Muscle of leg (tissue), 16 donors: ENCODE measurements at places on chromosomes 2 and 18. TPM values are rescaled to one million over a fixed set of nuclear protein-coding genes. Genes with fewer than 3 reads are reported as not detected.

DCAF17 gene
- total RNA-seq, result 16.4 TPM

RIT2 gene
- not detected for total RNA-seq

GPR45 gene
- total RNA-seq, result not detected

TNFRSF11A gene
- 2.0 TPM for total RNA-seq

FOXD4L1 gene
- total RNA-seq, result 0.13 TPM

DNA sequence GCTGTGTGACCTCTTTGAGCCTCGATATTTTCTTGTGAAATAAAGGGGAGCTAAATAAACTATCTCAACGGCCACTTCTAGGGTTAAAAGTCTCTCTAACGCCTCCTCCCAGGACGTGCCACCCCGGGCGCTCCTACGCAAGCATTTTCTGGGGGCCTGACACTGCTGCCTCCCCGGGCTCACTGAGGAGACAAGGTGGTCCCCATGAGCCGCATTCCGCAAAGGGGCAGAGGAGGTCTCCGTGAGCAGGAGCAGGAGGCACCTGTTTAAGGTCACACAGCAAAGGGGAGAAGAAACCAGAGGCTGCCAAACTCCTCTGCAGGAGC, 913 bp upstream of the WNT10A start:
- no peak for DNase-seq

- no peak for DNase-seq
Measured at GRCh38 chr2:130391872-130392670, 36.2 kb downstream of the PTPN18 start.

DNA sequence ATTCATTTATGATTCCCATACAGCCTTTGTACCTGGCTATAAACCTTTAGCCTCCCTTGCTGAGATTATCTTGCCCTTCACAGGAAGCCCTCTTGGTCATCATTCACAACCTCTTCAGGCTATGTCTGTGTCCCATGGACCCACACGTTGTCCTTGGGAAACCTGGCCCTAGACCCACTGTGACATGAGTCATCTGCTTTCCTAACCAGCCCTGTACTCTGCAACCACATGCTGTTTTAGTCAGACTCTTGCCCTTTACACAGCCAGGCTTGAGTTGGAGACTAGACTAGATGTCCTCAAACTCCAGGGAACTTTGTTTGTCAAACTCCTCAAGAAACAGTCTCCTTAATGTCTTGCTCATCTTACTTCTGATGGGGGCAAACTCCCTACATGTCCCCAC, 229.3 kb upstream of the ZSWIM2 start:
- DNase-seq, result no peak

- no peak for DNase-seq
Measured at GRCh38 chr18:57927511-57927910, 116.5 kb upstream of the NEDD4L start.

DNA sequence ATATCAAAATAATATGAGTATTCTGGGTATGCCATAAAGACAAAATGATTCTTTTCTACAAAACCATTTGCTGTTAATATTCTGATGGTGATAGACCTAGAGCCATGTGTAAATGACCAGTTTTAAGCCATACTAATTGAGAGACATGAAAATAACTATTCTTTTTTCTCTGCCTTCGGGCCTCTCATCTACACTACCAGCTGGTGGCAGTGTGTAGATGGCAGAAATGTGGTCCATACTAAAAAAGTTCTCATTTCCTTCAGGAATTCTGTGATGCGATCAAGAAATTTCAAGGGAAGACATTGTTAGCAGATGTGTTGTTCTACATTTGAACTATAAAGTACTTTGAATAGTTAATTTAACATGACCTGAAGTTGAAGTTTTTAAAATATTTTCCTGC, 485.2 kb downstream of the TRIB2 start:
- DNase-seq, result no peak
